HS-5 (cell line): ENCODE measurements at places on chromosomes 11 and 22.

- DNase-seq: no peak
Observed at GRCh38 chr22:42154293-42155052, 23.9 kb upstream of the CYP2D6 start.

GRCh38 chr11:12975195-12975594 lies 33.9 kb upstream of the RASSF10 start:
- no peak for DNase-seq

GRCh38 chr11:71420455-71421241 lies 27.5 kb downstream of the DHCR7 start:
- DNase-seq: no peak

DNA sequence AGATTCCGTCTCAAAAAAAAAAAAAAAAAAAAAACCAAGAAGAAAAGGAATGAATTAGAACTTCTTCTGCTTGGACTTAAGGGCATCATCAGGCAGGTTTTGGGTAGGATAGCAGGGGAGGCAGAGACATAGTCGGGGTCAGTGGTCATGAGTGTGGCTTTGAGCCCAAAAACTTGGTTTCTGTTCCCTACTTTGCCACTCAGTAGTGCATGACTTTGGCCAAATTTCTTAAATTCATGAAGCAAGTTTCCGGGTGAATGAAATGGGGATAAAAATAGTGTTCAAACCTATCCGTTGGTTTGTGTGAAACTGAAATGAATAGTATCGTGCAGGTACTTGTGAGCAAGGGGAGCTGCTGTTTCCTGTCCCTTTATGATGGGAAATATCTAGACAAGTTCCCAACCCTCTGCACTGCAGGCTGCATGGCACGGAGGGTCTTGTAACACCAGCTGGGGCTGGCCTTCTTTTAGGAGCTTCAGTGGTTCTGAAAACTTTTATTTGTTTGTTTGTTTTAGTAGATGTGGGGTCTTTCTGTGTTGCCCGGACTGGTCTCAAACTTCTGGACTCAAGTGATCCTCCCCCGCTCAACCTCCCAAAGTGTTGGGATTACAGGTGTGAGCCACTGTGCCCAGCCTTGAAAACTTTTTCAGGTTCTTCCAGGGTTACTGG lies 18.4 kb downstream of the NEAT1 start:
- peak; percentile 16 for DNase-seq

GRCh38 chr11:77244277-77245027 lies 57.0 kb downstream of the GDPD4 start:
- peak; percentile 72 for DNase-seq

GRCh38 chr22:37482244-37482643 lies 3.9 kb downstream of the MFNG start:
- no peak for DNase-seq

- DNase-seq: no peak
Observed at GRCh38 chr22:23180301-23180892, at the start of gene BCR. TSS of gene BCR (plus strand) at chr22:23180509. CDS start at chr22:23180961, 452 bp downstream.

GRCh38 chr11:78379039-78379670 lies 38.5 kb downstream of the GAB2 start:
- no peak for DNase-seq

DNA sequence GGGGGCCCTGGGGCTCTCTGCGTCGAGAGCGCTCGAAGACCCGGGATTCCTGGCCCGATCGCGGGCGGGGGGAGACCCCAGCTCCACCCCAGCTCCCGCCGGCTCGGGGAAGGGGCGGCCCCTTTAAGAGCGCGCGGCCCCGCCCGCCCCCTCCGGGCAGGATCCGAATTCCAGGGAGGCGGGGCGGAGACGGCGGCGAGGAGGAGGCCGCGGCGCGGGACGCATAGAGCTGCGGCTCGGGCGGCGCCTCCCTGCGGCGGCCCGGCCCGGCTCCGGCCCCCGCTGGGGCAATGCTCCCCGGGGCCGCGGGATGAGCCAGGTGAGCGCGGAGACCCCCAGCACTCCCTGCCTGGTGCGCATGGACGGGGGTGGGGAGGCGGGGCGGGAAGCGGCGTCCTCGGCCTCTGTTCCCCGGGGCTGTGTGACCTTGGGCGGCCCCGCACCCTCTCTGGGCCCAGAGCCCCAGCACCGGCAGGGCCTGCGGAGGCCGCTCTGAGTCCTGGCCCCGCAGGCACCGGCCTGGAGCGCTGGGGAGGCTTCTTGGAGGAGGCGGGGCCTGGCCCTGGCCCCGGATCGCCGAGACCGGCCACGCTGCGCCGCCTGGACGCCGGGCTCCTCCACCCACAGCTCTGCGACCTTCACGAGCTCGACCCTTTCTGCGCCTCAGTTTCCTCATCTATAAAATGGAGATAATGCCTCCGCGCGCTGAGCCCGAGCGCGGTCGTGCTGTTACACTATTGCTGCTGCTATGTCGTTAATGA lies 565 bp downstream of the GAS2L1 start:
- DNase-seq: no peak

- no peak for DNase-seq
Observed at GRCh38 chr11:76792505-76793264, 9.5 kb downstream of the TSKU start.

GRCh38 chr11:28343304-28344233 lies 235.4 kb downstream of the METTL15 start:
- peak; percentile 13 for DNase-seq

DNA sequence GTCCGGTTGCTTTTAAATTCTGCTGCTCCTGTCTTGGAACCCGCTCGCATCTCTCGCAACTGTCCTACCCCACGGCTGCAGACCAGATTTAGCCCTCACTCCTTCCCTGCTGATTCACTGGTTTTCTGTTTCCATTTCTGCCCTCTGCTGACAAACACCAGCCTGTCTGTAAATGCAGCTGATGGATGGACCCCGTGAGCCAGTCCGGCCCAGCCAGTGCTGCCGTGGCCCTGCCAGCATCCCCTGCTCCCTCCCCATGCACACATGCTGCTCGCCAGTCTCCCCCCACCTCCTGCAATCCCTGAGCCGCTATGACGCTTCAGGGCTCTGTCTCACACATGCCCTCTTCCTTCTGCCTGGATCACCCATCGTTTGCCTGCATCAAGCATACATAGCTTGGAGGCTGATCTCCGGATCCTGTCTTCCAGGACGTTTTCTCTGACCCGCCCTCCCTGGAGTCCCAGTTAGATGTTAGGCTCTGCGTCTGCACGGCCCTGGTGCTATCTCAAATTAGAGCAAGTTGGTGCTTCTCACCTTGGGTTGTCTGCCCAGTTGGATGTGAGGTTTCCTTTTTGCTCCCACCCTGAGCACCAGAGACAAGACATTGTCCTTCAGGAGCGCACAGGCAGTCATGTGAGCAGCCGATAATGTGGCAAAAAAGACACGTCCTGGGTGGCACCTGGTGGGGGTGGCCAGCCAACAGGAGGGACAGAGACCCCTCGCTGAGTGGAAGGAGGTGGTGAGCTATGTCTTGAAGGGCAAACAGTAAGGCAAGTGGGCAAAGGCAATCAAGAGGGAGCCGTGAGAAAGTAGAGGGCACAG lies 4.3 kb upstream of the ACR start:
- no peak for DNase-seq

DNA sequence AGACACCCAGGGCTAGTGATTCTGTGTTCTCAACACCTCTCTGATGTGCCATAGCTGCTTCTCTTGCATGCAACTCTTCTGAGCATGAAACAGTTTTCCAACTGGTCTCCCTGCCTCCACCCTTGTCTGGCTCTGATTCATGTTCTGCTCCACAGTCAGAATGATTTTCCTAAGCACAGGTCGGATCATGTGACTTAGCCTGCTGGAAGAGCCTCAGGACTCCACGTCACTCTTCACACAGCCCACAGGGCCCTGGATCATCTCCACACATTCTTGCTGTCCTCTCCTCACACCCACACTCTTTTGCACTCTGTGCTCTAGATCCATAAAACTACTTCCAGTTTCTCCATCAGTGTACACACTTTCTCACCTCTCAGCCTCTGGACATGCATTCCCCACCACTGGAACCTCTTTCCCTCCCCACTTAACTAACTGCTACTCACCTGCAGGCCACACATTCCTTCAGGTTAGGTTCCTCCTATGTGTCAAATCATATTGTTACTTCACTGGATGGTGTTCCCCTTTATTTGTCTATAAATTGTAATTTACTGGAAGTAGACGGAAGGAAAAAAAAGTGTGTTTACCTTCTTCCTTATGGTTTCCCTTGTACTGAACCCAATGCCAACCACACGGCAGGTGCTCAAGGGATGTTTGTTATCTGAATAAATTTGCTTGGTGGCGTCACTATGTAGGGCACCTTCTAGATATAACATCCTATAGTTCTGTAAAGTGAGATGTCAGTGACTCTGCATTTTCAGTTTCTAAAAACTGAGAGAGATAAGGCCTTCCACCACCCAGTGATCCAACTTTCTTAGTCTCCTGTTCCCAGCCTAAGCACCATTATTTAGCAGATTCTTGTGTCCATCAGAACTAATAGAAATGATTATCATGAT lies 133.7 kb downstream of the ETS1 start:
- peak; percentile 55 for DNase-seq

DNA sequence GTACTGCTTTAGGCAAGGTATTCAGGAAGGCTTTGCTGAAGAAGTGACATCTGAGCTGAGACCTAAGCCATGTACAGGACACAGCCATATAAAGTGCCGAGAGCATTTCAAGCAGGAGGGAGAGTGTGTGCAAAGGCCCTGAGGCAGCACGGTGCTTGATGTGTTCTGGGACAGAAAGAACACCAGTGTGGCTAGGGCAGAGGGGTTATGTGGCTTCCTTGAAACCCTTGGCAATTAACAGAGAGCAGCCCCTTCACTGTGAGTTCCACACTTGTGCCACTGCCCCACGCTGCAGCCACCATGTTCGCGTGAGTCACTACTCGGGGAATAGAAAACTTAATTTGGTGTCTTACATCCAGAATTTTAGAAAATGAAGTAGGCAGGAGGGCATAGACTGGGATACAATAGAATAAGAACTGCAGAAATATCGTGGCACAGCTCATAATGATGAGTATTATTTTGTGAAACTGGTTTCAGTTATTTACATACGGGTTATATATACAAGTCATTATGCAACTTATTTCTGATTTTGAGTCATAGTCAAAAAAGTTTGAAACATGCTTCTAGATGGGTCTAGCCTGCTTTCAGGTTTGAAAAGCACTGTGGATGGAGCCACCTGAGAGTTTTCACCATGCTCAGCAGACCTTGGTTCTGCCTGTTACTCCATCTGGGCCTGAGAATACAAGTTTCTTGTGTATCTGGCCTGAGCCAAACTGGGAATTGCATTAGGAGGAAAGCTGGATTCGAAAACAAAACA lies 11.8 kb downstream of the IL10RA start:
- DNase-seq: no peak

DNA sequence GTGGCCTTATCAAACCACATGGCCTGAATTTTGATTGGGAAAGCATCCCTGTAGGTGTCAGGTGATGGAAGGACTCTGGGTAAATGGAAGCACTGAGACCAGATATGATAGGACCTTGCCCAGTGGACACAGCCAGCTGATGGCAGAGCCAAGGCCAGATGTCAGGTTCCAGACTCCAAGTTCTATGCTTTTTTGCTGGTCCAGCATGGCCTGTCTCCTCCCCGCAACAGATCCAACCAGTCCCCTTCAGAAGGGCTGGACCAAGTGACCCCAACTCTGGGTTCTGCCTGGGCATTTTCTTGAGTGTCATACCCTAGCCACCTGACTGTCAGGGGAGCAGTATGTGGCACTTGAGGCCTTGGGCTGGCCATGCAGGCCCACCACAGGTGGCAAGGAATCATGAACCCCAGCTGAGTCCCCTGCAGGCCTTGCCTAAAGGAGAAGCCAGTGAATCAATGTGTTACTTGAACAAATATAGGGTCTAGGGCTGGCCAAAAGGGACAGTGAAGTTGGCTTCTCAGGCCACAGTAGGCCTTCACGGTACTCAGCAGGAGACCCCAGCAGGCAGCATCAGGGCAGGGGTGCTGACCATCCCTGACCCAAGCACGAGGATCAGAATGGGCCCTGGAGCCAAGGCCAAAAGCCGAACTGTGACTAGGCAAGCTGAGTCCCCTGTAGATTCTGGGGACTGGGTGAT lies 27.1 kb downstream of the KCNQ1OT1 start:
- DNase-seq: no peak

- DNase-seq: no peak
Observed at GRCh38 chr11:78030429-78031325, 7.6 kb upstream of the KCTD14 start.

- no peak for DNase-seq
Observed at GRCh38 chr11:17650127-17650911, 69.1 kb upstream of the MYOD1 start.

DNA sequence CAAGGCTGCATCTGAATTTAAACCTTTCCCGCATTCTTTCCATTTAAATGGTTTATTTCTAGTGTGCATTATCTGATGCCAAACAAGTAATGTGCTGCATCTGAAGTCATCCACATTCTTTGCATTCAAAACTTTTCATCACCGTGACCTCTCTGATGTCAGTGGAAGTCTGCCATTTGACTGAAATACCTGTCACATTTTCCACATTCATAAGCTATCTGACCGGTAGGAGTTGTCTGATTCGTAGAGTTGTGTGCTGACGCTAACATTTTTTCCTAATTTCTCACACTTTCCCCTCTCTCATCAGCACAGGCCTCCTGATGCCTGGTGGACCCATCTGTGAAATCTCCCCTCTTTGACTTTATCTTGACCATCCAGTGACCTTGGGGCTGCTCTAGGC lies 79.9 kb upstream of the BARX2 start:
- DNase-seq: no peak

GRCh38 chr11:15807827-15808226 lies 548.5 kb downstream of the SOX6 start:
- no peak for DNase-seq

- no peak for DNase-seq
Observed at GRCh38 chr22:19893363-19893762, 38.7 kb upstream of the GNB1L start.

- DNase-seq: no peak
Observed at GRCh38 chr11:18731949-18732821, 6.2 kb upstream of the IGSF22 start.

GRCh38 chr11:115333121-115333520 lies 171.1 kb downstream of the CADM1 start:
- no peak for DNase-seq

DNA sequence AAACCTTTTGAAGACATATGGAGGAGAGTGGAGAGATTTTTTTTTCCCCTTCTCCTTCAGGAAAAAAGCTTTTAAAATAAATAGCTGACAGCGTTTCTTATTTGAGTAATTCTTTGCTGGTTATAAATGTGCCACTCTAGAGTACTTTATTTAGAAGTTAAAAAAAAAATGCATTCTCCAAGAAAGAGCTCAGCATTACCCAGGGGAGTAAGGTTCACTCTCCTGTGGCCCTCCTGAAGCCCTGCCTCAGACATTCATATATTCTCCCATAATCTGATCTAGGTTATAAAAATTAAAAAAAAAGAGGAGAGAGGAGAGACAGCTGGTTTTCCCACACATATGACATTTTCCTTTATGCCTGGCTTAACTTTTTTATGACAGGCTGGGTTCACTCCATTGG lies 545.2 kb upstream of the CADM1 start:
- DNase-seq: no peak

- DNase-seq: no peak
Observed at GRCh38 chr11:123233280-123233974, 38.4 kb upstream of the CLMP start.

- DNase-seq: peak; percentile 81
Observed at GRCh38 chr22:27238935-27239510, 562.5 kb downstream of the MN1 start.

- no peak for DNase-seq
Observed at GRCh38 chr22:25702571-25703167, 39.3 kb upstream of the MYO18B start.
